ENCODE measurements at places on chromosomes 13 and 19.

- DNase-seq, result no peak
These were observed 48.6 kb downstream of the LHFPL6 start for GRCh38 chr13:39554371-39554770.

DNA sequence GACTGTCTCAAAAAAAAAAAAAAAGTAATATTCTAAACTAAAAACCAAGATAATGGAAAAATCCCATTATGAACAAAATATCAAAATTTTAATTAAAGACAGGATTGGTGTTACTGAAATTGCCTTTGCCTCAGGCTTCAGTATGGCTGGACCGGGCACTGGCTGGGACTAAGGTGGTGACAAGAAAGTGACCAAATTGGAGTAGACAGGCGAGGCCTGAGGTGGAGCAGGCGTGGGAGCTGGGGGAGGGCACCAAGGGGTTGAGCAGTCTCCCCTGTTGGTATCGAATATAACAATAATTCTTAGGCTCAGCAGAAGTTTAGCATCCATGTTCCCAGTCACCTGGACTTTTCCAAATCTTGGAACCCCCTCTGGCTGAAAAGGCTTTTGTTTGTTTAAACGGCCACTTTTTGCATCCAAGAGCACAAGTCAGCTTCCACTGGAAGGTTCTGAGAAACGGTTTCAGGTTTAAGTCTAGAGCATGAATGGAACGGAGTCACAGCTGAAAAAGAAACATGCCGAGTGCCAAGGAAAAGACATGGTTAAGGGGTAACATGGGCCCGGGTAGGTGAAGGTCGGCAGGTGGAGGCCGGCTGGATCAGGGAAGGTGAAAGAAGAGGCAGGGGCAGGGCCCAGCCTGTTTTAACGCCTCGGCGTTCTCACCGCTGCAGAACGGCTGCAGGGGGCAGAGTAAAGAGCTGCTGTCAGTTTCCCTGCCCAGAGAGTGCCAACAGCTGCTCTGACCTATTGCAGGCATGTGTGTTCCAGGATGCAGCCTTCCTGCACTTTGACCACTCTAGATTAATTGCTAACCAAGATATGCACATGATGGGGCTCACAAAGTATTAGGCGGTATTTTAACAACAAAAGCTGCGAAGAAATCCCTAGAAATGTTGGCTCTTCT is 104.4 kb downstream of the TM9SF2 start:
- DNase-seq, result peak; percentile 57

- peak; percentile 77 for DNase-seq
These were observed 662 bp downstream of the CBARP start for GRCh38 chr19:1237027-1237659.

GRCh38 chr19:19321141-19321577 is 530 bp downstream of the MAU2 start:
- DNase-seq, result peak; percentile 49

All from AG08396 (cell line).